ENCODE measurements at places on chromosomes 2 and 18.

DNA sequence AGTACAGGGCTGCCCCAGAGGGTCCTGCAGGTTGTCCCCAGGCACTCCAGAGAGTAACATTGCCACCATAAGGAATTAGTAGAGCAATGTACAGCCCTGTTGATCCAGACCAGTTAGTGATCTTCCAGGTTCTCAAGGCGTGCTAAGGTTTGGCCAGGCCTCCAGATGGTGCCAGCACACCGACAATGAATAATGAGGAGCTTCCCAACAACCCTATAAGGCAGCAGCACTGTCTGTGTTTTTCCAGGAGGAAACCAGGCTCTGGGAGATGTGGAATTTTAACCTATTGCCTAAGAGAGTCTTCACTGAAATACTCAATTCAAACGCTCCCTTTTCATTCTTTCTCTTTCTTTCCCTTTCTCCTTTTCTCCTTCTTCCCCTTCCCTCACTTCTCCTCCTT lies 122.1 kb downstream of the MGAT5 start:
- DNase-seq = no peak

- DNase-seq = no peak
Observed at GRCh38 chr2:135963841-135964240, 21.6 kb downstream of the DARS1 start.

DNA sequence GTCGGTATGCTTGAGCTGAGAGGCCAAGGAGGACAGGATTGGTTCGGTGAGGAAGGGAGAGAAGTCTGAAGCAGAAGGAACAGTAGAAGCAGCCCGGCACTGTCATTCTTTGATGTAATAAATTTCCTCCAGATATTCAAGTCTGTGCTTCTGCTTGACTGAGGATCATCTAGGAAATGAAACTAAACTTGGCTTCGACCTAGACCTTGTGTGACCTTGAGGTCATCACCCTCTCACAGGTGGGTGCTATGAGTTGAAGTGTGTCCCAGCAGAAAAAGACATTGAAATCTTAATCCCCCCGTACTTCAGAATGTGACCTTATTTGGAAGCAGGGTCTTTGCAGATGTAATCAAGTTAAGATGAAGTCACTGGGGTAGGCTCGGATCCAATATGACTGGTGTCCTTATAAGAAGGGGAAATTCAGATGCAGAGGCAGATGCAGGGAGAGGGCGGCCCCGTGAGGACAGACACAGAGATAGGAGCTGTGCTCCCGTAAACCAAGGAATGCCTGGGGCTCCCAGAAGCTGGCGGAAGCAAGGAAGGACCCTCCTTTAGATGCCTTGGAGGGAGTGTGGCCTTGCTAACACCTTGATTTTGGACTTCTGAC lies 49.0 kb downstream of the PRKCE start:
- DNase-seq = no peak

- no peak for DNase-seq
Observed at GRCh38 chr2:219142329-219142728, 18.3 kb downstream of the NHEJ1 start.

DNA sequence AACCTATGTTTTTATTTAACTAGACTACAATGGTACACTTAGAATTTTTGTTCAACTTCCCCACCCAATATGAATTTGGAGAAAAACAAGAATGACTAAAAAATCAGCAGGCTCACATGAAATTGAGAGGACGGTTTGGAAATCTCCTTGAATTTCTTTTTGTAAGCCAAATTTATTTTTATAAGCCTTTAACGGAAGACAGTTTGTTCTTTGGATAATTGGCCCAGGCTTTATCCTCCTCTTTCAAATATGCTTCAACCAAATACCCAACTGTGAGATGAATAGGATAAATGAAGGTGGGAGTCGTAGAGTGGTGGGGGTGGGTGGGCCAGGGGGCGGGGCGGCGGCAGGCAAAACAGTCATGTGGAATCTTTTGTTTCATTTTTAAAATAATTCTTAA lies 60.6 kb downstream of the FMNL2 start:
- no peak for DNase-seq

DNA sequence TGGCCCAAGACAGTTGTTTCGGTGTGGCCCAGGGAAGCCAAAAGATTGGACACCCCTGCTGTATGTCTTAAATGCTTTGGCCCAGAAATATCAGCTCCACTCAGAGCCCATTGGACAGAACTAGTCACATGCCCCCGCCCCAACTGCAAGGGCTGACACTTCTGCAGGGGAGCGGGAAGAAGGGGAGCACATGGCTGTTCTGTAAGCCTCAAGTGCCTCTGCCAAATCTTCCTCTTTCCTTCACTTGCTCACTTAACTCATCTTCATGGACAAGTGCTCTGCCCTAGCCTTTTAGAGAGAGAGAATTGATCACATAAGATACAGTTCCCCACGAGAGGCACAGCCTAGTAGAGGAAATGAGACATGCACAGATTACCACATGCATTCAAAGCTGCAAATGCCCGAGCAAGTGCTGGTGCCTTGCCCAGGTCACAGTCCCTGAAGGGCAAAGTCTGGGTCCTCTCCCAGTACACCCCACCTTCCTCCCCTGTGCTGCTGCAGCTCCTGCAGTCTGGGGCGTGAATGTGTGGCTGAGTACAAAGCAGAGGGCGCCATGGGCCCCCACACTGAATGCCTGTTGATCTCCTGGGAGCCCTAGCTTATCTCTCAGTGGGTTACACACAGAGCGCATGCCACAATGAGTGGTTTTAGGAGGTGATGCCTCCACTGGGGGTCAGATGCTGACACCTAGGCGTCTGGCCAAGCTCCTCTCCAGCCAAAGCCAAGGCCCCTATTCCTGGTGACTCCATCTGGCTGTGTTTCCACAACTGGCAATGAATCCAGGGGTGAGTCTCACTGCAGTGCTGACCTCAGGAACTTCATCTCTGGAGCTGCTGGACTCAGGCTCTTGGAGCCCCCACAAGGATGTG lies 135.3 kb downstream of the CTIF start:
- DNase-seq = no peak

DNA sequence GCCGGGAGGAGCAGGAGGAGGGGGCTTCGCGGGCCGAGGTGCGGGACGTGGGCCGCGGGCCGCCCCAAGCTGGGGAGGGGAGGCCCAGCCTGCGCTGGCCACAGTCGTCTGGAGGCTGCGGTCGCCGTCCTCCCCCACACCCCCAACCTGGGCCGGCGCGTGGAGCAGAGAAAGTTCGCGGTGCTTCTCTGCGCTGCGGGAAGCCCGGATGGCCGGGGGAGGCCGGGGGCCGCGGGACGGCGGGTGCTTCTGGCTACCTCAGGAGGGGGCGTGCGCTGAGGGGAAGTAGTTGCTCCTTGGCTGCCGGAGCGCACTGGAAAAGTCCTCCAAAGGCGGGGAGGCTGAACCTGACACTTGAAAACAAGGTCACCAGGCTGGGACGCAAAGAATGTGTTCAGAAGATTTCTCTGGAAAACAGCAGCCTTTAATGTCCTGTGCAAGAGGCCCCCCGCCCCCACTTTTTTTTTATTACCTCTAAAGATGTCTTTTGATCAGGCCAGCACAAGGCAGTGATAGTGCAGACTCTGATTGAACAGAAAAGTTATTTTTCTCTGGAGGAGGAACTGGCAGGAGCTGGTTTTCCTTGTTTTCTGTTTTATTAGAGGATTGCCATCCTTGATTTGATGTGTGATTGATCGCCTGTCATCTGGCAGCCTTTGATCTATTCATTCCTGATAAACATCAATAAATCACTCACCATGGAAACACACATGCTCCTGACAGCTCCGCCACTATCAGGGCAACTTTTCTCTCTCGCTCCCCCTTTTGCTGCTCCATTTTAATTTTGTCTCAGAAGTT lies 1.6 kb downstream of the TSHZ1 start:
- DNase-seq = peak; percentile 50

- no peak for DNase-seq
Observed at GRCh38 chr2:165268754-165269153, 29.5 kb downstream of the SCN2A start.

DNA sequence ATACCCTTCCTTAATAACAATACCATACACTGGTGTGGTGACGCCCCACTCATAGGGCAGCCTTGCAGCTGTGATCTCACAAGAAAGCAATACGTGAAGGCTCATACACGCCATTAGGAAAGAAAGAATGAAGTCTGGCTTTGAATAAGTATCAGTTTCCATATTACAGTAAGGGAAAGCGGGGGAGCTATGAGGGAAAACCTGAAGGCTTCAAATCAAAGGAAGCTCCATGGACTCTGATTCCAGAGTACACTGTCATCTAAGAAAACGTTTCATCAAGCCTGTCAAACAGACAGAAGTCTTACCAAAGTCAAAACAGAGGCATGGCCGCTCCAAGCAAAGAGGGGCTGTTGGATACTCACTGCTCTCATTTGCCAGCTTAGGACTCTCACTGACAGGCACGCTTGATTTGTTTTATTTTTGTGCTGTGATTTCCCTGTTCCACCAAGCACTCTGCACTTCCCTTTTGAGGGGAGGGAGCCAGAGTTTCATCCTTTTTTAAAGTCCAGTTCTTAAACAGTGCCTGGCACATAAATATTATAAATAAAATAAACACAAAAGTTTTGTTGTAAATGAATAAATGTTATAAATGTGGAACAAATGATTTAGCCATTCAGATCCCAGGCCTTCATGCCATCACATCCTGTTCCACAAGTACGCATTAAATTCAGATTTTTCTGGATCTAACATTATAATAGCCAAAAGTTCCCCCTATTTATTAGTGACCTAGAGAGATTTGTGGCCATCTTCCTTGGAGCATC lies 221.2 kb downstream of the PIEZO2 start:
- no peak for DNase-seq

GRCh38 chr2:667332-667999 lies 9.7 kb downstream of the TMEM18 start:
- no peak for DNase-seq

- DNase-seq = no peak
Observed at GRCh38 chr18:59388817-59389216, 29.8 kb upstream of the LMAN1 start.

GRCh38 chr2:127695491-127696472 lies 5.5 kb upstream of the SFT2D3 start:
- DNase-seq = peak; percentile 32

DNA sequence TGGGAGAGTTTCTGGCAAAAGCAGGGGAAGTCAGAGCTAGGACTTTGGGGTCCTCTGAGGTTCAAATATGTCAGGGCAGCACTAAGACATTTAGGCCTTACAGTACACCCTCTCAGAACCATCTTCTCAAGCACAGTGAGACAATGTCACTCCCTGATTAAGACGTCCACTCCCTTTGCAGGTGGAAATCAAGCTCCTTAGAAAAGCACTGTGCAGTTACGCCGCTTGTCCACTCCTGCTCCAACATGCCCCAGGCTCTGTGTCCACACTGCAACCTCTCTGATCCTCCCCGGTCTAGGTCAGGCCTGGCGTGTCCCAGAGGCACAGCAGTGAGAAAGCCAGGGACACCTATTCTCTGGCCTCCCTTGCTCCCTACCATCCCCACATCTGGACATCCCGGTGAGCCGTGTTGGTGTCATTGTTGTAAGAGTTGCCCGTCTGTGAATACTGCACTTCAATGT lies 528.6 kb upstream of the ID2 start:
- no peak for DNase-seq

- DNase-seq = no peak
Observed at GRCh38 chr2:57570961-57571360, 475.6 kb upstream of the VRK2 start.
